Astrocyte (in vitro differentiated cells and primary cell): ENCODE measurements at places on chromosomes 3 and 15. TPM values are rescaled to one million over a fixed set of nuclear protein-coding genes. Genes with fewer than 3 reads are reported as not detected.
A peak's percentile ranks its signal among the peaks of the same experiment; 100 is the strongest.

Gene GPR156
- total RNA-seq: 0.39 and 0.75 TPM in 2 replicates

DNA sequence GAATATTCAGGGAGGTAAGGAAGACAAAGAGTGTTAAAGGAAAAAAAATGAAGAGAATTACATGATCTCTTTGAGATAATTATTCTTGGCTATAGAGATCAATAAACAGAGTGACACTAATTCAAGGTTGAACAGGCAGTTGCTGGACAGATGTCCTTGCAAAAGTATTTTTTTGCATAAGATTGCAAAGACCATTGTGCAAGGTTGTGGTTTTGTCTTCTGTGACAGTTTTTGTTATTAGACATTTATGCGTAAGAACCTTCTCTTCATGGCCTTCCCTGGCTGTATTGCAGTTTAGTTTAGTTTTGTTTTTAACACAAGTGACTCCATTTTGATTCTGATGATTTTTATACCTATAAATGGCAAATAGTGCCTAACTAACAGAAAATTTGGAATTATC lies 682.8 kb upstream of the ARPP21 start:
- DNase-seq: no peak

Gene RLBP1
- total RNA-seq: not detected in 2 replicates

- DNase-seq: no peak
Measured at GRCh38 chr15:23472033-23472432, 25.0 kb upstream of the GOLGA6L2 start.

GRCh38 chr15:31131853-31132375 lies 30.4 kb upstream of the TRPM1 start:
- no peak for DNase-seq

DNA sequence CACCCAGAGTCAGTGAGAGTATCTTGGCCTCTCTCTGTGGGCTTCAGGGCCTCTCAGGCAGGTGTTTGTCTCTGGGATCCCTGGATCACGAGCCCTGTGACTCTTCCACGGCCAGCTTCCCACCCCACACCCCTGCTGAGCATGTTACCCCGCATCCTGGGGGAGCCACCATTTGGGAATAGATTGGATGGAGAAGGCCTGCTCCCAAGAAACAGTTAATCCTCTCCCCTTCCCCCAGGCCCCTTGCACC lies 15.5 kb upstream of the SRP14 start:
- DNase-seq: no peak

Gene DNAJA4
- total RNA-seq: 0.14 TPM in 1 of 2 replicates, not detected in the other

GRCh38 chr15:53129121-53129904 lies 339.2 kb upstream of the ONECUT1 start:
- DNase-seq: no peak

DNA sequence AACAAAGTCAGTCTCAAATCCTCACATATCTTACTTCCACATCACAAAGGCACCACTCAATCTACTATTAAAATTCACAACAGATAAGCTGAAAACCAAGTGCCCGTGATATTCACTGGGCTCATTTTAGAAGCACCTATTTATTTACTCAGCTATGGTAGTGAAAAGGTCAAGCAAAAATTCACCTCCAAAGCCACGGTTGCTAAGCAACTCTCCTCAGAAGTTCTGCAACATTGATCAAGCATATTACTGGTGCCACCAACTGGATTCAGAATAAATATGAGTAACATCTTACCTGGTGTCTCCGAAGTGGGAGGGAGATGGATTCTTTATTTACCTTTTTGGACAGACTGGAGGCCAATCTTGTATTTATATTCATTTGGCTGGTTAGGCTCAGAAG lies 714.8 kb downstream of the FHIT start:
- no peak for DNase-seq

DNA sequence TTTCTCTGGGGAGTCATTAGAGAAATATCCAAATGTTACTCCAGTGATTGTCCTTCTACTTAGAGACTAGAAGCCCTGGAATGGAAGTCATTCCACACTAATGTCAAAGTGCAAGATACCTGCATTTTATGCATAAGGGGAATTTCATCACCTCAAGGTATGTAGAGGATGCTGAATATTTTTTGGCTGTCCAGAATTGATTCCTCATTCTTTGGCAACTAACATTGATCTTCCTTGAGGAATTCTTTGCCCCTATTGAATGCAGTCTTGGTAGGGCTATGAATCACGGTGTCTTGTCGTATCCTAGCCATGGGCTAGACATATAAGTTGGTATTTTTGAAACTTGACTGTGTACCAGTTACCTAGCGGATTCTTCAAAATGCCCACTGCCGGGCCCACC lies 271.1 kb downstream of the CNTN3 start:
- no peak for DNase-seq

Gene SCAP
- 47.9 TPM in 2 replicates for total RNA-seq

DNA sequence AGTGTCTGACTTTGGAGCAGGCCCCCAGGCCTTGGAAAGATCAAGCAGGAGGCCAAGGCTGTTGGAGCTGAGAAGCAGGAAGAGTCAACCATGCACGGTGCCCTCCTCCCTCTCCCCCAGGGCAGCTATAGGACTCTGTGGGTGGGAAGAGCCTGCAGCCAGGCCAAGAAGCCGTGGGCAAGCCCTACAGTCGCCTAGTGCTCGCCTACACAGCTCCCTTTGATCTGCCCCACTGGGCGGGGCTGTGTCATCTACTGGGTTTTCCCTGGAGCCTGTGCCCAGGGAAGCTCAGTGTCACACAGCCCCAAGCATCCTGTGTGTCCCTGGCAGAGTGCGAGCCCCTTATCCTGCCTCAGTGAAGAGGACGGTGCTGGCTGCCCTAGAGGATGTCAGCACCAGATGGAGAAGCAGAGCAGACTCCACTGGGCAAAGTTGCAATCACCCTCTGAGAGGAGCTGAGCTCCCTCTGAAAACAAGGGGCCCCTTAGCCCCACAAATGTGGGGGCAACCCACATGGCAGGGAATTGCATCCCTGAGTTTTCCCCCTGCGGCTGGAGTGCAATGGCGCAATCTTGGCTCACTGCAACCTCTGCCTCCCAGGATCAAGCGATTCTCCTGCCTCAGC lies 72.2 kb downstream of the KLF13 start:
- no peak for DNase-seq

DNA sequence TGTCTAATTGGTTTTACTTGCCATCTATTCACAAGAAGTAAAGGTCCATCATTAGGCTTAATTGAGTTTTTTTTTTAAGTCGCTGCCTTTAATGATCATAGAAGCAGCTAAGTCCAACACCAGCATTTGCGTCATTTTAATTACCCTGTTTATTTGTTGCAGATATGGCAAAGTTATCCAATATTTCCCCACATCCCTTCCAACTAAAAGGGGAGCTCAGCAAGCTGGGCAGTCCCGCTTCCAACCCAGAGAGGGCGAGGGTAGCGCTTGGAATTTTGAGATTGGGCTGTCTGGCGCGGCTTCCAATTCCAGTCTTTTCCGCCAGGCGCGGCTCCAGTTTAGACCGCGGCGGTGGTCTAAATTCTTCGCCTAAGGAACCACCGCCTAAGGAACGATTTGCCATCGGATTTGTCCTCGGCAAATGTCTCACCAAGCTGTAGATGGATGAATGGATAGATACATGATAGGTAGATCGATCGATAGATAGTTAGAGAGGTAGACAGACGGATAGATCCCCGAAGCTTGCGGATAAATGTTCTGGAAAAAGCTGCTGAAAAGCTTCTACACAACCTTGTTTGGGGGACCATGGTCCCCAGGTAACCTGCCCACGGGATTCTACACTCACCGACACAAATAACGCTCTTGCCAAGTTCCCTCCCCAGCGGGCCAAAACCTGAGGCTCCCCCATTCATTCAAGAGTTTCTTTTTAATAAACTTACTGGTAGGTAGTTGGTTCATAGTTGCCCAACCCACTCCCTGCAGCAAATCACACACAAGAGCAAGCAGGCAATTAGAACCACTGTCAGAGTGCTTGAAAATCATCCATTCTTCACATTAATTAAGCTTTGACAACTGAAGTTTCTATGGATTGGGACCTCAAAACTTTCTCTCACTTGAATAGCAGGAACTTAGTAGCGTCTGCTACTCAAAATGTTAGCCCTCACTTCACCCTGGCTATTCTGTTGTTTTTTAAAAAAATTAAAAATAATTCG lies 49.1 kb downstream of the ZIC4 start:
- no peak for DNase-seq

GRCh38 chr3:54642147-54642546 lies 285.7 kb downstream of the LRTM1 start:
- no peak for DNase-seq

GRCh38 chr15:65028338-65028737 lies 1.1 kb downstream of the MTFMT start:
- no peak for DNase-seq

DNA sequence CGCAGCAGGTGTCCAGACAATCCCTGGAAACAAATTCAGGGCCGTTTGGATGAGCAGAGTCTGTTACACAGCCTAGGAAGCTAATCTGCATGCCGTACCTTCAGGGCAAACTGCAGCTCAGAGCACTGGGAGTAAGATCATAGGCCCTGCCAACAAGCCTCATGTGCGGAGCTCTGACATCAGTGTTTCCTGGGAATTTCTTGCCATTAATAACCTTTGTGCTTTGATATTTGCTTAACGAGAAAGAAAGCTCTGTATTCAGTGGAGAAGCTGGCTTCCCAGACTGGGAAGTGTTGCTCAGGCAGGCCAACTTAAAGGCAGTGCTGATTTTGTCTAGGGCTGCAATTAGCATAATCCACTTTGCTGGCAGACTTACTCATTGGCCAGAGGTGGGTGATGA lies 116.1 kb upstream of the KLHL25 start:
- peak; percentile 4 for DNase-seq

GRCh38 chr3:4859788-4860187 lies 119.4 kb upstream of the BHLHE40 start:
- DNase-seq: no peak

Gene CPA3
- not detected in 2 replicates for total RNA-seq

Gene ZNF662
- 0.23 and 0.53 TPM in 2 replicates for total RNA-seq

DNA sequence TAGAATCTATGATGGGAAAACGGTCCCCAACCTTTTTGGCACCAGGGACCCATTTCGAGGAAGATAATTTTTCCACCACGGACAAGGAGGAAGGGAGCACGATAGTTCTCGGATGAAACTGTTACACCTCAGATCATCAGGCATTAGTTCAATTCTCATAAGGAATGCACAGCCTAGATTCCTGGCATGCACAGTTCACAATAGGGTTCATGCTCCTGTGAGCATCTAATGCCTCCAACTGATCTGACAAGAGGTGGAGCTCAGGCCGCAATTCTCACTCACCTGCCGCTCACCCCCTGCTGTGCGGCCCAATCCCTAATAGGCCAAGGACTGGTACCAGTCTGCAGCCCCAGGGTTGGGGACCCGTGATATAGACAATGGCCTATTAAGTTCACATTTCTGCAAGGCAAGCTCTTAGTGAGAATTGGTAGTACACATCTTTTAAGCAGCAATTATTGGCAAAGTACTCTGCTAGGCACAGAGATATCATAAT lies 26.5 kb downstream of the CD200R1 start:
- DNase-seq: no peak

Gene FBXO40
- total RNA-seq: not detected in 2 replicates

DNA sequence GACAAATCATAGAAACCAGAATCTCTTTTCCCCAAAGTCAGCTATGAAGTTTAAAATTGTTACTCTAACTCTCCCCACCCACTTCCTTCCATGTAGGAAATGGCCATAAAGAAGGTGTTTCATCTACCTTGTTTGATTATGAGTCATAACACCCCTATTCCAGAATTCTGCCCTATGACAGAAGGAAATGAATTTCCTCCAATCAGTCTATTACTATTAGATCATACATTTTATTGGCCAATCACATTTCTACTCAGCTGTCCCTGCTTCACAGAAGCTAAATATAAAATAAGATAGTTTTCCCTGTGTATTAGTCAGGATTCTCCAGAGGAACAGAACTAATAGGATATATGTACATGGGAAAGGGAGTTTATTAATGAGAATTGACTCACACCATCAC lies 102.1 kb downstream of the TGFBR2 start:
- DNase-seq: no peak

Gene LSAMP
- total RNA-seq: 16.0 and 16.4 TPM in 2 replicates

Gene MOBP
- 0.16 and 0.41 TPM in 2 replicates for total RNA-seq

DNA sequence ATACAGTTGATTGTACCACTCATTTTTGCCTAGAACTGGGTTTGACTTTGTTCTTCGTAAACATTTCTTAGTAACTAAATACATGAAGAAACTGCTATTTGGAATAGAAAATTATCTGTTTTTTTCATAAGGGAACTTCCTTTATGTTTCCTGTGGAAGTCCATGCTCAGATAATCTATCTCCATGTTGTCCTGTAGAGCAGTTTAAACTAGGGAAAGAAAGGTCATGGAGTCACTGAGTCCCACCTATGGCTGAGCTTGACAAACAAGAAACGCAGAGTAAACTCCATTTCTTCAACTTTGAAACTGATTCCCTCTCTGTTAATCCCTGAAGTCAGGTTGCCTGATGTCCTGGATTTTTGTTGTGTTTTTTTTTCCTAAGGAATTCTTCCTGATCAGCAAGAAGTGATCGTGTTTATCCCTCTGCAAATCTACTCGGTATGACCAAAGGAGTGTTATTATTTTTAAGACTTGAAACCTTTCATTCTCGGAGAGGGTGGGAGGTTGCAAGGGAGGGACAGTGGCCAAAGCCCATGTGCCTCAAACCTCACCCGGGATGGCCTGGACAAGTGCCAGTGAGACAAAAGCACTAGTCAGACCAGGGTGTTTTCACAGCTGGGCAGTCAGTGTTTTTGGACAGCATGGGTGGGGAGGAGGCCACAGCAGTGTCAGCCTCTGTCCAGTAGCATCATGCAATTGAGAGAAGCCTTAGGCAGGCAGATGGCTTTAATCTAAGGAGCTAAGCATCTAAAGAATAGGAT lies 129.8 kb upstream of the PHLDB2 start:
- peak; percentile 93 for DNase-seq

Gene C3orf80
- total RNA-seq: 6.5 and 13.7 TPM in 2 replicates

Gene TGM4
- total RNA-seq: 0.18 TPM in 1 of 2 replicates, not detected in the other

Gene MYZAP
- total RNA-seq: 0.41 TPM in 1 of 2 replicates, not detected in the other

- peak; percentile 53 for DNase-seq
Measured at GRCh38 chr3:179063945-179064560, 7.6 kb downstream of the ZMAT3 start.

Gene PPP2R3A
- 18.7 and 19.5 TPM in 2 replicates for total RNA-seq

- peak; percentile 94 for DNase-seq
Measured at GRCh38 chr3:42179110-42179725, 86.8 kb downstream of the CCK start.

- no peak for DNase-seq
Measured at GRCh38 chr3:96619475-96619874, 194.9 kb upstream of the EPHA6 start.

GRCh38 chr3:30578986-30579579 lies 27.3 kb upstream of the TGFBR2 start:
- DNase-seq: peak; percentile 42

- DNase-seq: no peak
Measured at GRCh38 chr3:129539206-129539605, 3.8 kb upstream of the H1-8 start.

Gene GPR149
- total RNA-seq: not detected in 2 replicates

Gene MLF1
- total RNA-seq: 14.3 and 15.5 TPM in 2 replicates

DNA sequence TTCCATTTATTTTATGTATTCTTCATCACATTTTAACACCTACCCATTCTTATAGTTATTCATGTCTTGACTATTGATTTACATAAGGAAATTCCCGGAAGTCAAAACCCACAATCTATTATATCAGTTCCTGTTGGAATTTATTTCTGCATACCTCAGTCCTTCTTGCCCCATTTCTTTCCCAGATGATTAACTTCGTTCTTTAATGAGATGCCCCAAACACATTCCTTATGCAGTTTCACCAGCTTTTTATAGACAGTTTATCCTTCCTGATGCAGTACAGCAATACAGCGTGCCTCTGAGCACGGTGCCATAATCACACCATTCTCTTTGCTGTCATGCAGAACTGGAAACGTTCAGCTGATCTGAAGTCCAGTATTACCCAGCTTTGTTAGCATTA lies 175.8 kb upstream of the NANOGP8 start:
- peak; percentile 24 for DNase-seq

GRCh38 chr3:29936766-29937165 lies 655.9 kb downstream of the RBMS3 start:
- DNase-seq: no peak
